Aorta (tissue), 5 donors: ENCODE measurements at places on chromosomes 4 and X. TPM values are rescaled to one million over a fixed set of nuclear protein-coding genes. Genes with fewer than 3 reads are reported as not detected.
A peak's percentile ranks its signal among the peaks of the same experiment; 100 is the strongest.

- peak; percentile 34 for DNase-seq
- no peaks in the 10 kb centered on the region for H3K4me1 ChIP-seq
- H3K27me3 ChIP-seq = no peaks in the 10 kb centered on the region
- H3K4me3 ChIP-seq = no peak overlapping the region
- no peak overlapping the region for H3K27ac ChIP-seq
Measured at GRCh38 chr4:1385373-1386340, 20.6 kb downstream of the NKX1-1 start.

GRCh38 chrX:40501164-40501855, 79.5 kb upstream of the ATP6AP2 start:
- H3K4me1 ChIP-seq = no peaks in the 10 kb centered on the region
- no peak overlapping the region for H3K4me3 ChIP-seq
- peaks cover 1% of the 10 kb centered on the region for H3K27me3 ChIP-seq
- H3K36me3 ChIP-seq = no peaks in the 10 kb centered on the region
- DNase-seq = no peak

- no peaks in the 10 kb centered on the region for H3K4me1 ChIP-seq
- no peak for DNase-seq
- H3K27ac ChIP-seq = no peak overlapping the region
Measured at GRCh38 chr4:55215087-55215486, 89.7 kb upstream of the KDR start.

GRCh38 chr4:165234766-165235165, 27.4 kb downstream of the KLHL2 start:
- no peaks in the 10 kb centered on the region for H3K27me3 ChIP-seq
- H3K36me3 ChIP-seq = no peaks in the 10 kb centered on the region
- H3K4me1 ChIP-seq = no peaks in the 10 kb centered on the region
- H3K4me3 ChIP-seq = no peak overlapping the region
- no peak for DNase-seq
- no peak overlapping the region for H3K27ac ChIP-seq

Gene EPHA5
- 0.10 TPM for total RNA-seq

Gene SRPK3
- total RNA-seq = 8.0 TPM

Gene MTCP1
- 20.8 TPM for total RNA-seq

- no peaks in the 10 kb centered on the region for H3K4me1 ChIP-seq
- no peak overlapping the region for H3K4me3 ChIP-seq
- no peak for DNase-seq
- H3K36me3 ChIP-seq = no peaks in the 10 kb centered on the region
- H3K27ac ChIP-seq = no peak overlapping the region
Measured at GRCh38 chr4:79173186-79173585, 152.7 kb downstream of the NAA11 start.

- no peaks in the 10 kb centered on the region for H3K4me1 ChIP-seq
- no peaks in the 10 kb centered on the region for H3K36me3 ChIP-seq
- H3K4me3 ChIP-seq = peak within 1 kb of the TSS; percentile 81
- peak; percentile 99 for DNase-seq
- no peaks in the 10 kb centered on the region for H3K27me3 ChIP-seq
Measured at GRCh38 chr4:152779513-152780266, at the start of the genes ARFIP1 and TIGD4. Gene ARFIP1 (plus strand): TSS chr4:152779954. CDS start chr4:152829634, 49,680 bp downstream. Gene TIGD4 (minus strand): TSS chr4:152779730. CDS start chr4:152771004, 8,726 bp downstream.

Gene SASH3
- 12.7 TPM for total RNA-seq

- H3K27ac ChIP-seq = no peak overlapping the region
- no peak overlapping the region for H3K4me3 ChIP-seq
- no peaks in the 10 kb centered on the region for H3K27me3 ChIP-seq
- H3K4me1 ChIP-seq = no peaks in the 10 kb centered on the region
Measured at GRCh38 chr4:102578819-102579218, 77.7 kb downstream of the NFKB1 start.

- no peak overlapping the region for H3K4me3 ChIP-seq
- H3K4me1 ChIP-seq = no peaks in the 10 kb centered on the region
- H3K27me3 ChIP-seq = no peaks in the 10 kb centered on the region
- H3K36me3 ChIP-seq = no peaks in the 10 kb centered on the region
- no peak overlapping the region for H3K27ac ChIP-seq
- DNase-seq = no peak
Measured at GRCh38 chrX:74434336-74434735, 13.0 kb downstream of the SLC16A2 start.

GRCh38 chr4:183986971-183987946, 82.2 kb downstream of the STOX2 start:
- H3K27me3 ChIP-seq = no peaks in the 10 kb centered on the region
- DNase-seq = peak; percentile 82
- no peaks in the 10 kb centered on the region for H3K36me3 ChIP-seq
- H3K27ac ChIP-seq = peak overlapping the region; percentile 7

Gene ABCG2
- total RNA-seq = 3.5 TPM

DNA sequence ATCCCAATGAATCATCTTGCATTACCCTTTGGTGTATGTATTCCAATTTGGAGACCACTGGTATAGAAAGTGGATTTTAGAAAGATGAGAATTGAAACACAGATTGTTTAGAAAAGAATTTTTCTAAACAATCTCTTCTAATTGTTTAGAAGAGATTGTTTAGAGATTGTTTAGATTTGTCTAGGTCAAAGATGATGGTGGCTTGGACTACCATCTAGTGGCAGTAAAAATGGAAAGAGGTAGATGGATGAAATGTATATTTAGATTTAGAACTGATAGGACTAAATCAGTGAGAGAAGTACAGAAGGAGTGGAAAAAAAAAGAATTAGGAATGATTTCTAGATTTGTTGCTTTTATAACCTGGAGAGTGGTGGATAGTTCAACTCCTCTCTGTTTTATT, 70.6 kb downstream of the ARSJ start:
- H3K4me3 ChIP-seq = no peak overlapping the region
- no peaks in the 10 kb centered on the region for H3K36me3 ChIP-seq
- H3K27me3 ChIP-seq = no peaks in the 10 kb centered on the region
- DNase-seq = no peak

Gene SMPX
- total RNA-seq = 1.0 TPM

Gene GAGE12J
- total RNA-seq = not detected
